ENCODE measurements at places on chromosomes 2 and 18.

- no peak for DNase-seq
Observed at GRCh38 chr2:121095257-121096080, 189.5 kb downstream of the TFCP2L1 start.

- DNase-seq, result no peak
Observed at GRCh38 chr18:35063875-35064690, 22.9 kb downstream of the MAPRE2 start.

DNA sequence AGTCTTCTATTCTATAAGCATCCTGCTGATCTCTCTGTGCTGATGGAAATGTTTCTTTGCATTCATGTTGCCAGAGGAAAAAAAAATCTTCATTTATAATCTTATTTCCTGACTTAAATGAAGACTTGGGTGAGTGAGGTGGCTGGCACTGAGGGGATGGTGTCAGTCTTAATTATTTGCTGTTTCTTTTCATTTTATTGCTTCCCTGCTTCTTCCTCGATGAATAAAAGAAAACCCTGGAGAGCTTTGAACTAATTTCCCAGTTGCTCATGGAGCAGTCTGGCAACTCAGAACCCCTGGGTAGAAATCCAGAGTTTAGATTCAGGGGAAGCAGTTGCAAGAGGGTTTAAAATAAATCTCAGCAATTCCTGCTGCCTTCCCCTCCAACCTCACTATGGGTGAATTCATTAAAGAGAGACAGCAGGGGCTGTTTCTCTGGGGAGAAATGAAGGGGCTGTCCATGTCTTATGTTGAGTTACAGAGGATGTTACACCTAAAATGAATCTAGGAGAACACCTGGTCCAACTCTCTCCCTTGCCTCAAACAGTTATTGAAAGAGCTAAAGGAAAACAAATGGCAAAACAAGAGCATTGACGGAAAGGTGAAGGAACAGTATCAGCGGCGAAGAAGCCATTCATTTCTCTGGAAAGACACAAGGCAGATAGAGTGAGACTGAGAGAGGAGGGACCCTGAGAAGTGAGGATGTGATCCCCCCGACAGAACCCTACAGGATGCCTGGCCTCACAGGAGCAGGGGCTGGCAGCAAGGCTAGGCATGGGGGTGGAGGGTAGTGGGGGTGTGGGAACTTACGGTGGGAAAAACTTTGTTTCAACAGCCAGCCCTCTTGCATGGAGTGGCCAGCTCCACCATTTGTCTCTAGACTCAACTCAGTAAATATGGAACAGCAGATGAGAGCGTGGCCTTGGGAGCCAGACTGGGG lies 41.0 kb downstream of the SP110 start:
- DNase-seq, result no peak

DNA sequence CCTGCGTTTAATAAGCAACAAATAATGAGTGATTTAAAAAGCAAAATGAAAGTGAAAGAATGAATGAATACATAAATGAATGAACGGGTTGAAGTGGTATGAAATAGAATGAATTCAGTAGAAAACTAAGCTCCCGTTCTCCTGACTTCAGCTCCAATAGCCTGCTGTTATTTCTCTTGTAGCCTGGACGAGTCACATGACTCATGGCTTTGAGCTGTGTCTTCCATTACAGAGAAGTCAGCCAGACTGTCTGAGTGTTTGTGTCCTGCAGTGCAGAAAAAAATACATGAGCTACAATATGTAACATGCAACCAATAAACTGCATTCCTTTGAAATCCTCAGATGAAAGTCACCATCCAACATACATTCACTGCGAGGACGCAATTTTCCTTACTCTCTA lies 21.2 kb downstream of the SCG2 start:
- no peak for DNase-seq

- no peak for DNase-seq
Observed at GRCh38 chr2:61758159-61758558, 95.7 kb downstream of the FAM161A start.

GRCh38 chr2:227462972-227463931 lies 8.7 kb upstream of the AGFG1 start:
- no peak for DNase-seq

DNA sequence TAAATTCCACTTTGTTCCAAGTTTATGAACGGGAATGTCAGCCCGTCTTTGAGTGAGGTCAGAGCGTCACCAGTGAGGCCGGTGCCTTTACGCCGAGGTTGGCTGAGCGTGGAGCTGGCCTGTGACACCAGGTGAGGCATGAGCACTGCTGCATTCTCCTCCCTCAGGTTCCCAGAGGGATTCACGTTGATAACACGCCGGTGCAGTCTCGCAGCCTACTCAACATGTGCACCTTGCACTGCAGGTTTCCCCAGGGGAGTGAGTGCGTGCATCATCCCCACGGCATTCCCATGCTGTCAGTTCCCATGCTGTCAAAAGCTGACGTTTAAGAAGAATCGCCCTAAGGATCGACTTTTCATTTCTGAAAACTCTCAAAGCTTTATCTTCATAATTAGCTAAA lies 213.3 kb downstream of the LDLRAD4 start:
- DNase-seq, result no peak

DNA sequence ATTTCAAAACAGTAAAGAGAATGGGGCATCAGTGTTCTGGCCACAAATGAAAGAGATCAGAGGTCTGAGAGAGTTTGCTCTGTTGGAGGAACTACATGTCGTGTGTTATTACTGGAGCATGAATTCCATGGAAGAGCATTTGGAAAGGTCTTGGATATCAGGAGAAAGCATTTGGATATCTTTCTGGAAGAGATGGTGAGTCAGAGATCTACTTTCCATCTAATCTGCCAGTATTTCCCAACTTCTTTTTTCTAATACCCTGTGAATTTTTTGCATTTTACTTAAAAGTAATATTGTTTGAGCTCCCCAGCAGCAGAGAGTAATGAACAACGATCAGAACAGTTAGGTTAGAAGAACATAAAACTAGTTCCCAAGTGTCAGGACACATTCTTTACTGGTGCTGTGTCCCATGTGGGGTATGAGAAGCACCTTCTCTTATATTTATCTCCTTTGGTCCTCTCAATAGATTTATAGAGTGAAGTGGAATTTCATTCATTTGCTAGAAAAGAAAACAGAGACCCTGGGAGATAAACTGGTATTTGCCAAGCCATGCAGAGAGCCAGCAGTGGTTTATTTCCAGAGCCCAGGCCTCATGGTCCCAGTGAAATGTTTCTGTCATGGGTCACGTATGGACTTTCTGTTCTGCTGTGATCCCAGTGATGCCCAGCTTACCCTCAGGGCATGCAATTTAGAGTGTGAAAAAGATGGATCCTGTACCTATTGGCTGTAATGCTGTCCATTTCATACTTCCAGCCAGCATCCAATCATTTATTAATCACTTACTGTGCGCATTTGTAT lies 130.8 kb upstream of the NT5C1B start:
- DNase-seq, result no peak

GRCh38 chr2:17083902-17084301 lies 418.3 kb upstream of the CYRIA start:
- DNase-seq, result no peak

GRCh38 chr2:215540658-215541057 lies 104.8 kb upstream of the FN1 start:
- DNase-seq, result no peak

DNA sequence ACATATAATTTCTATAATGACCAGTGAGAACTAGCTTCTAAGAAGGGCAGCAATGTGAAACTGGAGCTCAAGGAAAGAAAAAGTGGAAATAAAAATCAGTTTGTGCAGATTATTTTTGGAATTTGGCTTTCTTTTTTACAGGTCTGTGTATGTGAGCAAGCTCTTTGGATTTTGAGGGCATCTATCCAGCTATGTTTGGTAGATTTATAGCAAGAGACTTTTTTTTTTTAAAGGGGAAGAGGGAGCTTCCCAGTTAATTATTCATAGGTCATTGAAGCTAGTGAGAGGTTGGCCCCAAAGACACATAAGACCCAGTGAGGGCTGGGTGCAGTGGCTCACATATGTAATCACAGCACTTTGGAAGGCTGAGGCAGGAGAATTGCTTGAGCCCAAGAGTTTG lies 24.0 kb upstream of the COLEC12 start:
- DNase-seq, result no peak
